ENCODE measurements at places on chromosomes 4 and X.

DNA sequence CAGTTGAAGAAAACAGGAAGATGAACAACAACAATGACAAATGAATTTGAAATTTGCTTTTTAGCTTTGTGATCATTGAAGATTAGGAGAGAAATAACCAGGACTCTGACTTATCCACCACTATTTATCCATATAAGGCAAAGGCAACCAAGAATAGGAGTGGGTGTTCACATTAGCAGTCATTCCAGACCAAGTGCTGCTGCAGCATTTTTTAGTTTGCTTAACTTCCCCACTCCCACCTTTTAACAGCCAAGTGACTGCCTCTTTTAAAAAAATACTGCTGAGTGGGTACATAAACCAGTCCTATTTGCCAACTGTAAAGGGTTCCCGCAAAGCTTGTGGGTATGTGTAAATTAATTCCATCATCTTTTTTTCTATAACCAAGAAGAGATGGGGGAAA, 230.9 kb downstream of the IQCM start:
- no peak for DNase-seq

- DNase-seq = no peak
Observed at GRCh38 chr4:10084651-10085358, 31.8 kb downstream of the WDR1 start.

DNA sequence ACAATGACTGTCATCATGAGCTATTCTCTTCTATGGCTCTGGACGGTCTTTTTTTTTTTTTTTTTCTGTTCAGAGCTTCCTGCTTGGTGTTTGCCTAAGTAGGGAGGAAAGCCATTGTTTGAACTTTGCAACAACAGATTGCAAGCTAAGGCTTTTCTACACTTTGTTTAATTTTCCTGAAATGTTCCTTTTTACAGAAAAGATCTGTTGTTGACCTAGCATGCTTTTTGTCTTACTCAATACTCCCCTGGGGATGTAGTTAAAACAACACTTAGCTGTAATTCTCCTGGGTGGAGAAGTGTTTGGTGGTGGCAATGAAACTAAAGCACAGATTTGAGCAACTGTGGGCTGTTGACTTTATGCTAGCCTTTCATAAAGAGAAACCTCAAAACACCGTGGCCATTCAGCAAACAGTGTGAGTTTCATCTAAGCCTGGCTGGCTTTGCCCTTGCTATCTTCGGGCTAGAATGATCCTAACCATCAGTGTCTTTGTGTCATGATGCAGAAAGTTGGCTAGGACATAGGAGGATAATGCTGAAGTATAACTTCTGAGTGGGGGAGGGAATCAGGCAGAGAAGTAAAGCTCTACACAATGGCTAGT, 110.5 kb downstream of the ANXA3 start:
- peak; percentile 72 for DNase-seq

- no peak for DNase-seq
Observed at GRCh38 chr4:158715802-158716201, 7.4 kb downstream of the PPID start.

DNA sequence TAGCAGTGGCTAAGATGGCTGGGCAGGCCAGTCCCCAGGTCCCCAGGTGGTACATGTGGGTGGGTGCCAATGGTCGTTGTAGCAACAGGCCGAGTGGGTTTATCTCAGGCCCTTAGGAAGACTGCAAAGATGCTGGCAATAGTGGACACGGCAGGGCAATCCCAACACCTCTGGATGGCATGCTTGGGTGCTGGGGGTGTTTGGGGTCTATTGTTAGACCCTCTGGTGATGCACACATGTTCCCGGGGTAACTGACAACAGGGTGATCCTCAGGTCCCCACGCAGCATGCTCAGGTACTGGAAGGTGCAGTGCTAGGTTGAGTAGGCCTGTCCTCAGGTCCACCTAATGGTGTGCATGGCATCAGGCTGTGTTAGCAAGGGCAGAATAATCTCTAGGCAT, 267.5 kb downstream of the ANKRD50 start:
- DNase-seq = no peak

DNA sequence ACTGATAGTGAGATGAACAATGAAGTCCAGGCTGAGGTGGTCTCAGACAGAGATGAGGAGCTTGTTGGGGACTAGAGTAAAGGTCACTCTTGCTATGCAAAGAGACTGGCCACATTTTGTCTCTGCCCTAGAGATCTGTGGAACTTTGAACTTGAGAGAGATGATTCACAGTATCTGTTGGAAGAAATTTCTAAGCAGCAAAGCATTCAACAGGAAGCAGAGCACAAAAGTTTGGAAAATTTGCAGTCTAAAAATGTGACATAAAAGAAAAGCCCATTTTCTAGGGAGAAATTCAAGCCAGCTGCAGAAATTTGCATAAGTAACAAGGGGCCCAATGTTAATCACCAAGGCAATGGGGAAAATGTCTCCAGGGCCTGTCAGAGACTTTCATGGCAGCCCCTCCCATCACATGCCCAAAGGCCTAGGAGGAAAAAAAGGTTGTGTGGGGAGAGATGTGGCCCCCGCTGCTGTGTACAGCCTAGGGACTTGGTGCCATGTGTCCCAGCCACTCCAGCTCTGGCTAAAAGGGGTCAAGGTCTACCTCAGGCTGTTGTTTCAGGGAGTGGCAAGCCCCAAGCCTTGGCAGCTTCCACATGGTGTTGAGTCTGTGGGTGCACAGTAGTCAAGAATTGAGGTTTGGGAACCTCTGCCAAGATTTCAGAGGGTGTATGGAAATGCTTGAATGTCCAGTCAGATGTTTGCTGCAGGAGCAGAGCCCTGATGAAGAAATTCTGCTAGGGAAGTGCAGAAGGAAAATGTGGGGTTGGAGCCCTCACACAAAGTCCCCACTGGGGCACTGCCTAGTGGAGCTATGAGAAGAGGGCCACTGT, 262.8 kb downstream of the DKK2 start:
- peak; percentile 29 for DNase-seq

GRCh38 chrX:16491461-16491860, 158.5 kb upstream of the S100G start:
- no peak for DNase-seq

GRCh38 chr4:53598901-53599300, 7.6 kb upstream of the LNX1 start:
- DNase-seq = no peak

DNA sequence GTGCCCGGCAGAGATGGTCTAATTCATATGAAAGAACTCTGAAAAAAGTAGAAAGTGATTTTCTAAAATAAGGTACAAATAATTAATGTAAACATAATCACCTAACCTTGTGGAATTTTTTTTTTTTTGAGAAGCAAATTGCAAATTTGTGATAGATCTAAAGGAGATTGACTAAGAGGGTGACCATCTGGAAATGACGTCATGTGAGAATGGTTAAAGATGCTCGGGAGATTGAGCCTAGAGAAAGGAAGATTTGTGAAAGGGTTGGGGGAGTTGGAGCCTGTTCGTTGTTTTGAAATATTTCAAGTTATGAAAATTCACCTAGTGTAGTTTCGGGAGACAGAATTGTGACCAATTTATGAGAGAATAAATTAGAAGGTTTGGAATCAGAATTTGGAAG, 115.7 kb upstream of the ANK2 start:
- DNase-seq = peak; percentile 19

- no peak for DNase-seq
Observed at GRCh38 chrX:20060961-20061748, 55.6 kb downstream of the MAP7D2 start.

DNA sequence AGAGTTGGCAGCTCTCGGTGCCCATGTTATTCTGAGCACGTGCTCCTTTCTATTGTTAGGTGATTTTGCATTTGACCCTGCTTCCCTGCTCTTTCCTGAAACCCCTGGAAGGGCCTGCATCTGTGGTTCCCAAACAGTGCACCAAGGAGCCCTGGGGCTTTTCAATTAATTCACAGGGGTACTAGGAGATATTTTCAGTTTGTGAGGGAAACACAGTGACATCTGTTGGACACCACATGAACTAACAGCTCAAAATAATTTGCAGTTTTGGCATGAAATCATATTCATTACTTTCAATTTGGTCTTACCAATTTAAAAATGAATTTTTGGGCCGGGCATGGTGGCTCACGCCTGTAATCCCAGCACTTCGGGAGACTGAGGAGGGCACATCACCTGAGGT, 156.6 kb downstream of the GATB start:
- DNase-seq = peak; percentile 46

- no peak for DNase-seq
Observed at GRCh38 chrX:115565888-115566287, 4.9 kb downstream of the PLS3 start.

GRCh38 chrX:74248889-74249288, 55.1 kb upstream of the ZCCHC13 start:
- DNase-seq = peak; percentile 14

DNA sequence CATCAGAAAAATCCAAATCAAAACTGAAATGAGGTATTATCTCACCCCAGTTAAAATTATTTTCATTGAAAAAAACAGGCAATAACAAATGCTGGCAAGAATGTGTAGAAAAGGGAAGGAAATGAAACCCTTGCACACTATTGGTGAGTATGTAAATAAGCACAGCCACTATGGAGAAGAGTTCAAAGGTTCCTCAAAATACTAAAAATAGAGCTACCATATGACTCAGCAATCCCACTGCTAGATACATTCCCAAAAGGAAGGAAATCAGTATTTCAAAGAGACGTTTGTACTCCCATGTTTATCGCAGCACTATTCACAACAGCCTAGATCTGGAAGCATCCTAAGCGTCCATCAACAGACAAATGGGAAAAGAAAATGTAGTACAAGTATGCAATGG, 932.4 kb downstream of the PCDH18 start:
- no peak for DNase-seq

- DNase-seq = peak; percentile 12
Observed at GRCh38 chr4:151409470-151410313, 716 bp downstream of the FHIP1A start.

DNA sequence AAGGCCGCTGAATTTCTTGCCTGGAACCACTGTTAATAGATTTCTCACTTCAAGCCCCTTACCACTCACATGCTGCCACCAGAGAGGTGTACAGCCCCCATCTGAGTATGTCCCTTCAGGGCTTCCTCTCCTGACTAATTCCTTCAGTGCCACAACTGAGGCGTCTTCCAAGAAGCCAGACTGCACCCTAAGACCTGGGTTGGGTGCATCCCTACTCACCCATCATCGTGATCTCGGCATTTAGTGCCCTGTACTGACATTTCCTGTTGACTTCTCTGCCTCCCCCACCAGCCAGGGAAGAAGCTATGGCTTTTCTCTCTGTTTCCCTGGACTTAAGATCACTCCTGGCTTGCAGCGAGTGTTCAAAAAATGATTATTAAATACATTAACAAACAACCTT, 40.4 kb upstream of the MAP3K15 start:
- DNase-seq = no peak

GRCh38 chr4:125390727-125391126, 76.0 kb downstream of the FAT4 start:
- DNase-seq = no peak

- no peak for DNase-seq
Observed at GRCh38 chrX:10329984-10330383, 173.2 kb downstream of the CLCN4 start.

DNA sequence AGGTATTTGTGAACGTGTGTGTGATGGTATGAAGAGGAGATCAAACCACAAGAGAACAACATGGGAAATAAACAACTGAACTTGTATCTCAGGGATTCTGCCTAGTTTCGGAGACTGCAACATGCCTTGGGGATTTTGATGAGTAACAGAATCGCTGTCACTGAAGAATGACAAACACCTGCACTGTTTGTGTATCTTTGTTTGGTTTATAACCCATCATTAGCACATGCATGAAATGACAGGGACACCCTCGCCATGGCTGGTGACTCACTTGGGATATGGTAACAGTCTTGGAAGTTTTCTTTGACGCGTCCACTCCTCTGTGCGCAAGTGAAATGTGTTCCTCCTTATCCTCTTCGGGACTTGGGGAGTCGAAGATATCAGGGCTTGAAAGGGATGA, 30.3 kb upstream of the MAP3K15 start:
- no peak for DNase-seq

DNA sequence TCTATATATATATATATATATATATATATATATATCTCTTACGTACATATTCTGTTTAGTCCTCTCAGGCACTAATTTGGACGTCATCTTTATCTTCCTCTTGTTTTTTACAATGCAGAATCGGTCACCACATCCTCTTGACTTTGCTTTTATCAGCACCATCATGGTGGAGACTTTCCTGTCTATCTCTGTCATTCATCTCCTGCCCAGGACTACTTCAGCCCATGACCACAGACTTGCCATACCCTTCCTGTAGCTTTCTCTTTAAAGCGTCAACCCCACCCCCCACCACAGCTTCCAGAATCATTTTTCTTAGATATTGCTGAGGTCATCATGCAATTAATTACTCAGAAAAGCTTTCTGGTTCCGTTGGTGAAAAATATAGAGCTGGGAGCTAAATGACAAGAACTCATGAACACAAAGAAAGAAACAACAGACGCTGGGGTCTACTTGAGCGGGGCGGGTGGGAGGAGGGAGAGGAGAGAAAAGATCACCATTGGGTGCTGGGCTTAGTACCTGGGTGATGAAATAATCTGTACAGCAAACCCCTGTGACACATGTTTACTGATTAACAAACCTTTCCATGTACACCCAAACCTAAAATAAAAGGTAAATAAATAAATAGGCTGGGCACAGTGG, 30.5 kb upstream of the PRKX start:
- DNase-seq = no peak

GRCh38 chr4:57023104-57023503, 44.4 kb downstream of the POLR2B start:
- DNase-seq = peak; percentile 88

GRCh38 chr4:182768838-182769237, 148.3 kb downstream of the DCTD start:
- no peak for DNase-seq

DNA sequence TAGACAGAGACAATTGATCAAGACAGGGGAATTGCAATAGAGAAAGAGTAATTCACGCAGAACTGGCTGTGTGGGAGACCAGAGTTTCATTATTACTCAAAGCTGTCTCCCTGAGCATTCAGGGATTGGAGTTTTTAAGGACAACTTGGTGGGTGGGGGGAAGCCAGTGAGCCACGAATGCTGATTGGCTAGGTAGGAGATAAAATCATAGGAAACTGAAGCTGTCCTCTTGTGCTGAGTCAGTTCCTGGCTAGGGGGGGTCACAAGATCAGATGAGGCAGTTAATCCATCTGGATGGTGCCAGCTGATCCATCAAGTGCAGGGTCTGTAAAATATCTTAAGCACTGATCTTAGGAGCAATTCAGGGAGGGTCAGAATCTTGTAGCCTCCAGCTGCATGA, 358.6 kb downstream of the GPM6A start:
- peak; percentile 38 for DNase-seq

- DNase-seq = no peak
Observed at GRCh38 chr4:60757986-60758680, 442.0 kb upstream of the ADGRL3 start.

GRCh38 chr4:114229706-114230105, 250.3 kb upstream of the ARSJ start:
- DNase-seq = no peak

GRCh38 chr4:47577779-47578553, 92.9 kb downstream of the ATP10D start:
- peak; percentile 52 for DNase-seq

DNA sequence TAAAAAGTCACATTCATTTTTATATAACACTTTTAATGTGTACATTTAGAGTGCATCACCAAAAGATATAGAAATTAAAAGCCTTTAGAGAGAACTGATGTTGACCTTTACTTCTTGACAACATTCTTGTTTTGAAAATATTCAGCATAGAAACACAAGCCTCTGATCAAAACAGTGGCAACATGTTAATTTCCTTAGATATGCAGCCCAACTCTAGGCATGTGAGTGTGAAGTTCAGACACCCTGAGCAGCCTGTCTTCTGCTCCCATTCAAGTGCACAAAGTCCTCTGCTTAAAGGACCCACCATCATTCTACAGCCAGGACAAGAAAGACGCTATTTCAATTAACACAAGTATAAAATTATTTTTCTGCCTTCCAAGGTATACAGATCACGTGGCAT, 60.0 kb downstream of the PPP3CA start:
- no peak for DNase-seq

Measured in fibroblast of mammary gland (primary cell).